Stimulated activated CD4-positive, alpha-beta T cell treated with anti-CD3 and anti-CD28 coated beads, Interleukin-15, amount 100 ng/mL, for 24 hours (primary cell): ENCODE measurements at places on chromosomes 5 and 9.

GRCh38 chr9:89185980-89186379 is 7.4 kb upstream of the SHC3 start:
- DNase-seq, result no peak

- no peak for DNase-seq
Observed at GRCh38 chr9:81529556-81530193, 159.7 kb downstream of the TLE1 start.

DNA sequence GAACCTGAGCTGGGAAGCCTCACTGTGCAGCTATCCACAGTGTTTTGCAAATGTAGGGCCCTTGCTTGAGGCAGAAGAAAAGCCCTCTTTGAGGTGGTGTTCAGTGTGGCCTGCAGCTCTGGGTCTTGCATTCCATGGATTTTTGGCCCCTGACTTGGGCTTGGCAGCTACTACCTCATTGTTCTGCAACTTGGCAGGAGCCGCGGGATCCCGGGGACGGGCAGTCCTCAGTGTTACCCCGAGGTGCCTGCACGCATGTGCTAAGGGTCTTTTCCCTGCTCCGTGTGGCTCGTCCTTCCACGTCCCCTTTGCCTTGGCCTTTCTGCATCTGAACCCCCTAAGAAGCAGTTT is 39.8 kb downstream of the NEK6 start:
- no peak for DNase-seq

DNA sequence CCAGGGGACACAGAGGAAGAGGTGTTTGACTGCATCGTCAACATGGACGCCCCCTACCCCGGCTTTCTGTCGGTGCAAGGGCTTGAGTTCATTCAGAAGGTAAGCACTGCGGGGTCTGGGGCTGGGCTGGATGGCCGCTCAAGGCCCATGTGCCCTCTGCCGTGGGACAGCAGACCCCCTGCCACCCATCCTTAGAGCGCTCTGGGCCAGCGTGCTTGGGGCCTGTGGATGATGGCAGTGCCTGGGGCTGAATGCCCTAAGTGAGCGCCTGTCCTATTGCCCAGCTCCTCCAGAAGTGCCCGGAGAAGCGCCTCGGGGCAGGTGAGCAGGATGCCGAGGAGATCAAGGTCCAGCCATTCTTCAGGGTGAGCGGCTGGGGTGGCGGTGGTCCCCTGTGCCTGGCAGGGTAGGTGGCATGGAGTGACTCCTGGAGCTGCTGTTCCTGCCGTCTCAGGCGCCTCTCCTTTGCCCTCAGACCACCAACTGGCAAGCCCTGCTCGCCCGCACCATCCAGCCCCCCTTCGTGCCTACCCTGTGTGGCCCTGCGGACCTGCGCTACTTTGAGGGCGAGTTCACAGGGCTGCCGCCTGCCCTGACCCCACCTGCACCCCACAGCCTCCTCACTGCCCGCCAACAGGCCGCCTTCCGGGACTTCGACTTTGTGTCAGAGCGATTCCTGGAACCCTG is 3.9 kb downstream of the ZDHHC12 start:
- DNase-seq, result no peak

DNA sequence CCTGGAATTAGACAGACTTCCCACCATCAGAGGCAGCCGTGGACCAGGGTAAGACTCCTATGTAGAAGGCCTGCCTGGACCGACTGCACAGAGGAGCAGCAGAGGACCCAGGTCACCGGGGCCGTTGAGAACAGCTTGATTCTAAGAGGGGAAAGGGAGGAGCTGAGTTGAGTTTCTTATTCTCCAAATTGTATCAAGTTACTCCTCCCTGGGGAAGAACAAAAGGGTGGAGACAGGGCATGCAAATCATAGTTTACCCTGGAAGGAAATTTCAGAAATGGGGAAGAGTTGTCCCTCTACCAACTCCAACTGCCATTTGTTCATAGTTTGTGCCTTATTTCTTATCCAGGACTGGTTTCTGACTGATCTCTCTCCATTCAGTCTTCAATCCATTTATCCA is 20.9 kb upstream of the SLC31A2 start:
- DNase-seq, result no peak

DNA sequence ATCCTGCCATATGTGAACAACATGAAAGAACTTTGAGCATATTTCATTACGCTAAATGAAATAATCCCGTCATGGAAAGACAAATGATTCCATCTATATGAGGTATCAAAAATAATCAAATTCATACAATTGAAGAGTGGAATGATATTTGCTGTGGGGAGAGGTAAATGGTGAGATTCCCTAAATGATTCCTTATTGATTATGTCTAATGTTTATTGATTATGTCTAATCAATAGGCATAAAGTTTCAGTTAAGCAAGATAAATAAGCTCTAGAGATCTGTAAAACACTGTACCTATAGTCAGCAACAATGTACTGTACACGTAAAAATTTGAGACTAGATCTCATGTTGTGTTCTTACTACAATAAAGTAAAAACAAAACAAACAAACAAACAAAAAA is 85.4 kb upstream of the MEGF10 start:
- DNase-seq, result no peak
